ENCODE measurements at places on chromosomes 7 and 10. TPM values are rescaled to one million over a fixed set of nuclear protein-coding genes. Genes with fewer than 3 reads are reported as not detected.

GIMAP6 gene
- total RNA-seq: 6.4 TPM

CDNF gene
- total RNA-seq: 2.0 TPM

AASS gene
- 5.1 TPM for total RNA-seq

CYP2C19 gene
- total RNA-seq: 3.9 TPM

EPHA1 gene
- total RNA-seq: 25.1 TPM

DNA sequence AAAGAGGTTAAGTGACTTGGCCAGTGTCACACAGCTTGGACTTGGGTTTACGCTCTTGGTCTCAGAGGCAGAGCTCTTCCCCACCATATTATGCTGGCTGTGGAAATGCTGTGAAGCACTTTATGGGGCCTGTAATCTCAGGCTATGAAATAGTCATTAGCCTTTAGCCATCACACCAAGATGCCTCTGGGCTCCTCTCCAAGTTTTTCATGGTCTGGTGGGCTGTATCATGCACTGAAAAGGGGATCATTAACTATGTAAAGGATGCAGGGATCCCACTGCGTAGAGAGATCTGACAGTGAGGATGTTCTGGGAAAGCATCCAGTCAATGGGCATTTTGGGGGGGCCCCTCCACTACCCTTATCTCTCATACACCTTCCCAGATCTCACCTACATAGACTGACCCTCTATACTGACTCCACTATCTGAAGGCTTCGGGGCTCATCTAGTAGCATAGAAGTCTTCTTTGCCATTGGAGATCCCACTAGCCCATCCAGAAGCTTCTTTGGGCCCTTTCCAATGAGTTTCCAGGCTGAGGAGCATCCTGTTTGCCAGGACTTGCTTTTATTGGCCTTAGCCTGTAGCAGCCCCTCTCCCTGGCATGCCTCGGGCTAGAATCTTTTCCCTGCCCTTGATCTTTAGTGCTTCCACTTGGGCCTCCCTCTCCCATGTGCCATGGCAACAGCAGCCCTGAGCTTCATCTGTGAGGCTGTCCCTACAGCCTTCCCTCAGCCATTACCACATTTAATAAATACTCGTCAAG lies 19.6 kb downstream of the FRMPD2 start:
- no peak for DNase-seq

GRCh38 chr10:63522277-63522687 lies 1.1 kb downstream of the REEP3 start:
- no peak for DNase-seq

ZNF775 gene
- 7.1 TPM for total RNA-seq
